Neuronal stem cell (in vitro differentiated cells): ENCODE measurements at places on chromosomes 6 and 20.
A peak's percentile ranks its signal among the peaks of the same experiment; 100 is the strongest.

- DNase-seq: peak; percentile 48
These were observed 10.2 kb downstream of the UBE3D start for GRCh38 chr6:83055366-83055964.

DNA sequence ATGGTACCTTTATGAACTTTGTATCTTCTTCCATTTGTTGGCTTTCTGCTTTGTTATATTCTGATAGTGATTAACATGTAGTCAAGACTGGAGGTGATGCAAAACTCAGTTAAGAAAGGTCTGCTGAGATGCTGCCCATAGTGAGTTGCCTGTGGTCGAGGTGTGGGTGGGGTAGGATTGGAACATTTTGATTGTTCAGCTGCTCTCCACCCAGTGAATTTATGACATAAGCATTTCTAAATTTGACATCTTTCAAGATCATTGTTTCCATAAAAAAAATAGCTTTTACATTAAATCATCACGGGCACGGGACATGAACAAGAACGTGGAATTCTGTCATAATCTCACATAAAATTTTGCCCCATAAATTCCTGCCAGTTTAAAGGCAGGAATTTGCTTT lies 146.6 kb upstream of the POU3F2 start:
- no peak for DNase-seq

- DNase-seq: no peak
These were observed 69.8 kb downstream of the DST start for GRCh38 chr6:56572788-56573471.

GRCh38 chr6:137188855-137189254 lies 15.4 kb upstream of the IL22RA2 start:
- DNase-seq: peak; percentile 27

GRCh38 chr6:20169119-20169557 lies 43.1 kb downstream of the MBOAT1 start:
- DNase-seq: no peak

DNA sequence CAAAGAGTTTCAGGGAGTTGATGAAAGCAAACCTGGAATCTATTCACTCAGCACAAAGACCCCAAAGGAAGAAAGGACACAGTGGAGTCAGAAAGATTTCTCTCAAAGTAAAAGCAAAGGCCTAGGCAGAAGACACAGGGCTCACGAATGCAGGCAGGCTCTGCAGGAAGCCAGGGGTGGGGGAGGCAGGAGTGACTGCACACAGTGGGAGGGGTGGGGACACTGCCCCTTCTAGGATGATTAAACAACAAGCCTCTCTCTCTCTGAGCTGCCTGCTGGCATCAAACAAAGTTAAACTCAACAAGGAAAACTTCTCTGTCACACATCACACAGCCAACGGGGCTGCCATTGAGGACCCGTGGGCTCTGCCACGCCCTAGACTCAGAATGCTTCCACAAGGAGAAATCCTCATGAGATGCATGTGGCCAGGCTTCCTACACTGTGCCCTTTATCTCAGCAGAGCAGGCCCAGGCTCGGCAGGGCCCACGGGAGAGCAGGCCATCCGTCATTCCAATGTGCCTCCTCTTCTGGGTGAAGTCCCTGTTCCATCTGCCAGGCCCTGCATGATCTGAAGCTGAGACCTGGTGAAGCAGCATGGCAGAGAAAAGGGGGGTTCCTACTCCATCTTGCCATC lies 70.1 kb downstream of the RAMACL start:
- DNase-seq: no peak

- no peak for DNase-seq
These were observed 31.8 kb downstream of the MYB start for GRCh38 chr6:135212935-135213334.

DNA sequence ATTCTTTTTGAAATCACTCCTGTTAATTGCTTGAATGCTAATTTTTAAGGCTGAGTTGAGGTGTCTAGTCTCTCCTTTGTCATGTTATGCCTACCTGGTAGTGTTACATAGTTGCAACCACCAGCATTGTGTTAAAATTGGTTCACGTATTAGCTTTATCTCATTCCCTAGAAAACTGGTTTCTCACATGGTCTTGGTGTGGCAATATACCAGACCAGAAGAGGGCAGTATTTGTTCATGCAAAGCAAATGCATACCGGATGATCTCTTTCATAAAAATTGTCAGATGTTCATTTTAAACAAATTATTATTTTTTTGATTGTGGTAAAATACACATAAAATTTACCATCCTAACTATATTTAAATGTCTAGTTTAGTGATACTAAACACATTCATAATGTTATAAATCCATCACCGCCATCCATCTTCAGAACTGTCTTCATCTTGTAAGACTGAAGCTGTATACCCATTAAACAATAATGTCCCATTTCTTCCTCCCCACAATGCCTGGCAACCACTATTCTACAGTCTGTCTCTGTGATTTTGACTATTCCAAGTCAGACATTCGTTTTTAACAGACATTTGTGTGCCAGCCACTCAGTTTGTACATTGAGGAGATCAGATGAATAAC lies 92.8 kb downstream of the ATRN start:
- peak; percentile 23 for DNase-seq

DNA sequence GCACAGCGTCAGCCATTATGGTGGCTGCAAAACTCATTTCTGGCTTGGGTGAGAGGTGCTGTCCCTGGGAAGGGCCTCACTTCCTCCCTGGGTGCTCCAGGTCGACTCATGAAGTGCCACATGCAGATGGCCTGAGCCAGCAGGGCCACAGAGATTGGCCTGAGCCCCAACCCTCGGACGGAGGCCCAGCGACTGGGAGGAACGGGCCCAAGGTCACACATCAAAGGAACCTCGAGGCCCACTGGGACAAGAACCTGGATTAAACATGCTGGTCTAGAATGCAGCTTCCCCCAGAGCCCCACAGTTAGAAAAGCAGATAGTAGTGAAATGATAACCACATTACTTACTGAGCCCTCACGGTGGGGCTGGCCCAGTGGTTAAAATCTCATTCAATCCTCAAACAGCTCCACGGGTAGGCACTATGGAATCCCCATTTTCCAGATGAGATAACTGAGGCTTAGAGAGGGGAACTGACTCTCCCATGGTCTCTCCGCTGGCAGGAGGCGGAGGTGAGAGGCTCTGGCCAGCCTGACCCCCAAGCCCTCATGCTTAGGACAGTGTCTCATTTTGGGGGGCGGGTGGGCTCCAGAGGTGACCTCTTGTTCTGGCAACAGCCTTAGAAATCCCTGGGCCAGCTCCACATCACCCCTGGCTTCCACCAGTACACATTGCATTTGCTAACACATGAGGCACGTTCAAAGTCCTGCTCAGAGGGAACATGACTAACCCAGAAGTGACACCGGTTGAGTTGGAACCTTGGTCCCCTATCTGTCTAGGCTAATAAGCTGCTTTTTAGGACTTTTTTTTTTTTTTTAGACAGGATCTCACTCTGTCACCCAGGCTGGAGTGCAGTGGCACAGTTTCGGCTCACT lies 53.0 kb downstream of the SRC start:
- DNase-seq: no peak

- DNase-seq: no peak
These were observed 287.7 kb downstream of the TAF4 start for GRCh38 chr20:61777773-61778494.

DNA sequence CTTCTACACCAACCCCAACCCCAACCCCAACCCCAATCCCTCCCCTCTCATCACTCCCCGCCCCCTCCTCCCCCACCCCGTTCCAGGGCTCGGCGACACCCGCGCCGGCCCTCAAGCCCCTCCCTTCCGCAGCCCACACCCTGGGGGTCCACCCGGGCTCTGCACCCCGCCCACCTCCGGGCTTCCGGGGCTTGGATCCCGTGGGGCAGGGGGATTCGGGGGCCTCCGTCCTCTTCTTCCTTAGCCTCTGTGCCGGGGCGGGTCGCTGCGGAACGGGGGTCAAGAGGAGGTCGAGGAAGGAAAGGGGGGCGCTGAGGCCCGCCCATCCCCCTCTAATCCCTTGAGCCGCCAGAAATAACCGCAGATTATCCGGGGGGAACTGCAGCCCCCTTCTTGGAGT lies 690 bp downstream of the TULP1 start:
- no peak for DNase-seq

GRCh38 chr6:23655525-23655924 lies 470.5 kb upstream of the NRSN1 start:
- no peak for DNase-seq

- DNase-seq: no peak
These were observed 181.1 kb downstream of the REV3L start for GRCh38 chr6:111301946-111302345.

DNA sequence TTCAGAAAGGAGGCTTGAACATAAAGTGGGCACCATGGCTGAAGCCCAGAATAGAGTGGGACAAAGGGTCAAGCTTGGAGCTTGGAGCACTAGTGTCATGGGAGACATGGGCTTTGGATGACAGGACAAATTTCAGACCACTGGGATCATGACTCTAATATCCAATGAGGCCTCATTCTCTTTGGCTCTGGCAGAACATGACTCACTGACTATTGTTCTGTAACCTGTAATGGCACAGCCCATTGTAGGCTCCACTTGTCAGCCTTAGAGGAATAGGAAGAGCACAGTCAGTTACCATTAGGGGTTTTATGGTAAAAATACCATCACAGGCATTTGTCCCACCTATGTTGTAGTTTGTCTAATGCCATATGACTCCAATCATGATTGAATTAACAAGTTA lies 34.0 kb upstream of the MMS22L start:
- no peak for DNase-seq

DNA sequence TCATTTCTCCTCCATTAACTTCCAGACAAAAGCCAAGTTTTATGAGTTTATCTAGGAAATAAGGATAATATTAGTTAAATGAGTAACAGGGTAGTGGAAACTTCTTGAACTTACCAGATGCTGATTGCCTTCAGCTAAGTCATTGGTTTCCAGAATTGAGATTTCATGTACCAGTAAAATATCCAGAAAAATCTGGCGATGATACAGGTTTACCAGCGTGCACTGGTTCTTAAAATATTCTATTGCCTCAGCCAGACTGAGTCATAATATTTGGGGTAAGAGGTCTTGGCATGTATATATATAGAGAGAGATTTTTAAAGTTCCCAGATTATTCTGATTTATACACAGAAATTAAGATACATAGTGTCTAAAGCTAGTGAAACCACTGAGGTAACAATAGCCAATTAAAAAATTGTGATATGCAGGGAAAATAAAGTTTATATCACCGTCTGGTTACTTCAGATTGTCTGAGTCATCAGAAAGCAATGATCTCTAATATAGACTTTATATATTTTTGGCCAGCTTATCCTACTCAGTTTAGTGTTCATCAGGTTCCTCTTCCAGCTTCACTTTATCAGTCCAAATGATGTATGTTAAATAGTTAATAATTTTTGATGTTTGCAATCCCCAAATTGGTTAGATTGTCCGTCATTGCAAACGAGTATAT lies 39.5 kb upstream of the SDHAF4 start:
- DNase-seq: no peak

DNA sequence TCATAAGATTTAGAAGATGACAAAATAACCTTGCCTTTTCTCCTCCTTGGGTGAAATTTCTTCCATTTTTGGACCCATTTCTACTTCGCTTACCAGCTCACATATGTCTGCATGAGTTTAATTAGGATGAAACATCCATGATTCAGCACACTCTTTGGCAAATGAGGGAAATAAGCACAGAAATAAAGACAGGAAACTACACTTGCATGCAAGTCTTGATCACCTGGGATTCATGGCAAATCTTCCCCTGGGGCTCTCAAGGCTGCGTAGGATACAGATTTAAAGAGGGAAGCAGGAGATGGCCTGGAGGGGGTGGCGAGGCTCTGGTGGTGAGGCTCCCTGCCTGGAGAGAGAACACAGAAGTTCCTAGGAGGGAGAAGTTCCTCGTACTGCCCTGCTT lies 147.8 kb downstream of the EDN3 start:
- DNase-seq: no peak

DNA sequence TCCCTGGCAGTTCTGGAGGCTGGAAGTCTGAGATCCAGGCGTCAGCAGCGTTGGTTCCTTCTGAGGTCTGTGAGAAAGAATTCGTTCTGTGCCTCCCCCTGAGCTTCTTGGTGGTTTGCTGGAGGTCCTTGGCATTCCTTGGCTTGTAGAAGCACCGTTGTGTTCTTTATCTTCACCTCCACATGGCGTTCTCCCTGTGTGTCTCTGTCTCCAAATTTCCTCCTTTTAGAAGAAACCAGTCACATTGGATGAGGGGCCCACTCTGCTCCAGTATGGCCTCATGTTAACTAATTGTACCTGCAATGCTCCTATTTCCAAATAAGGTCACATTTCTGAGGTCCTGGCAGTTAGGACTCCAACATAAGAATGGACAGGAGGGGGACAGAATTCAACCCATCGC lies 73.0 kb upstream of the BACH2 start:
- no peak for DNase-seq

- no peak for DNase-seq
These were observed 168.3 kb downstream of the KLHL32 start for GRCh38 chr6:97092673-97093305.

- DNase-seq: no peak
These were observed 354.5 kb downstream of the CBLN4 start for GRCh38 chr20:55650657-55651360.
